NAMALWA (cell line): ENCODE measurements at places on chromosomes 6 and 20.

GRCh38 chr20:53321596-53321995, 272.0 kb downstream of the ZNF217 start:
- DNase-seq = no peak

DNA sequence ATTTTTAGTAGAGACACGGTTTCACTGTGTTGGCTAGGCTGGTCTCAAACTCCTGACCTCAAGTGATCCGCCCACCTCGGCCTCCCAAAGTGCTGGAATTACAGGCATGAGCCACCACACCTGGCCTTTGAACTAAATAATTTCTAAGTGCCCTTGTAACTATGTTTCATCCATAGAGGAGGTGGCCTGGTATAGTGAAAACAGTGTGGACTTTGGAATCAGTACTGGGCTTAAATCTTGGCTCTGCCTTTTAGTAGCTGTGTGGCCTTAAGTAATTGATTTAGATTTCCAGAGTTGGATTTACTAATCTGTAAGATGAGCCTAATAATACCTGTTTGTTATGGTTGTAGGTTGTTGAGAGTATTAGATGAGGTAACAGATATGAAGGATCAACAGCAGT, 14.2 kb upstream of the TGM3 start:
- DNase-seq = no peak

DNA sequence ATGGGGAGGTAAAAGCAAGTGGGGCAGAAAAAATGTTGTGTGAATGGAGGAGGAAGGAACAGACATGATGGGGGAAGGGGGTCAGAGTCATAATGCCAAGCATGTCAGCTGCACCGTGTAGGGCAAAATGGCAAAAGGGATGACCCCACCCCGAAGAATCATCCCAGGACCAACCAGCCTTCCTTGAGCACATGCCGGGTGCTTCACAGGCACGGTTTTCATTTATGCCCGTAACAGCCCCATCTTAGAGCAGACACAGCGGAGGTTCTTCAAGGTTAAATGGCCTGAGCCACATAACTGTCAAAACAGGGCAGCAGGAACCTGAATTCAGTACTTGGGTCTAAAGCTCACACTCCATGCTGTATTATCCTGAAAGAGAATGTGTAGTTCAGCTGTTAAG, 322.2 kb downstream of the ZFAND3 start:
- no peak for DNase-seq

- DNase-seq = no peak
These were observed 117.7 kb upstream of the GJE1 start for GRCh38 chr6:142015011-142015410.

DNA sequence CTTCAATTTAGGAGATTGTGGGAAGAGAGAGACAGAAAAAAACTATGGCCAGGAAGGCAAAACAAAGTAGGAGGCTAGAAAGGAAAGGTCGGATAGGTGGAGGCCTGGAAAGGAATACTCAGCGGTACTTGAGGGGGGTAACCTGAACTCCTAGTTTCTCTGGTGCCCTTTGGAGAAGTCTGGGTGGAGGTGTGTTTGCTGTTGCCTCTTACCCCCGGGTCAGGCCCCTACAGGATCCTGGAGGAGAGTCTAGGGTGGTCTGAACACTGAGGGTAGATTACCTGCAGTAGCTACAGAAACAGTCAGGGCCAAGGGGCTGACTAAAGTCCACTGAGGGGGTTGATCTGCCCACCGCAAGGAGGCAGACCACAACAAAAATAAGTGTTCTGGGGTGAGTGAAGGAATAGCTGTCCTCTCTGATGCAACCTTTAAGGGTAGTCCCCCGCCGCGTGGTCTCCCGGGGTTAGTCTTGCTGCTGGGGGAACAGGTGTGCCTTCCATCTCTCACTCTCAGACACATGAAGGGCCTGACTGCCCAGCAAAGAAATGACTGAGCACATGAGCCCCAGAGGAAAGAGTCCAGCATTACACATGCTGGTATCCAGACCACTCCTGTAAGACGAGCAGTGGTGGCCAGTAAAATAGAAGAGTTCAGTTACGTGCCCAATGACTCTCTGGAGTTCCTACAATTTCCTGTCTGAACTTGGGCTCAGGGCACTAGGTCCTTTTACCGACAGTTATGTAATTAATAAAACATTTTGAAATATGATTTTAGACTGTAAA, 59.5 kb downstream of the MTHFD1L start:
- no peak for DNase-seq

- DNase-seq = no peak
These were observed 17.5 kb upstream of the RIN2 start for GRCh38 chr20:19740512-19740911.

DNA sequence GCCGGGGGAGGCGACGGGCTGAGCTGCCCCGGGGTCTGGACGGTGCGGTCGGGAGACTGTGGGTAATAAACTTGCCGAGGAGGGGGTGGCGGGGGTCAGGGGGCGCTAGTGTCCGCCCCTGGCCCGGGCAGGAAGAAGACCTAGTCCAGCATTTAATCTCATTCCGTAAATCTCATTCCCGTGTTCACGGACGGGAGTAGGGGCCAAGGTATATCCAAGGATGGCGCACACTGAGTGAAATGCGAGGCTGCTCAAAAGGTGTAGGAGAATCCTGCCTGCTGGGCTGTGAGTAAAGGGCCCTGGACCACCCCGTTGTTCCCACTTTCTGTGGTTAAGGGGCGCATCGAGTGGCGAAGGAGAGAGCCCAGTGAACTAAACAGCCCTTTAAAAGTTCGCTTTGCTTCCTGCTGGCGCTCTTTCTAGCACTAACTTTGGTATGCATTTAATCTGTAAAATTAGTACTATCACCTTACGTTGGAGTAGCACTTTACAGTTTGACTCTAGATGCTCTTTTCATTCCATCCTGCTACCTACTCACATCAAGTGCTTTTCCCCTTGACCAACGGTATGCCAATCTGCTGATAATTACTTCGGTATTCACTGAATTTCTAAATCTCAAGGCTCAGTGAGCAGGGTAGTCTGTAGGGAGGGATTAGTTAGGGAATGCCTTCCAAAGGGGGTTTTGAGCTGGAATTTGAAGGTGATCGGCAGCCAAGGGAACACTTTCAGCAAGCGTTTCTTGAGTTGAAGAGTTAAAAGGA, 730 bp downstream of the PARD6B start:
- DNase-seq = peak; percentile 45

- no peak for DNase-seq
These were observed 211.6 kb upstream of the THEMIS start for GRCh38 chr6:128112494-128112893.

DNA sequence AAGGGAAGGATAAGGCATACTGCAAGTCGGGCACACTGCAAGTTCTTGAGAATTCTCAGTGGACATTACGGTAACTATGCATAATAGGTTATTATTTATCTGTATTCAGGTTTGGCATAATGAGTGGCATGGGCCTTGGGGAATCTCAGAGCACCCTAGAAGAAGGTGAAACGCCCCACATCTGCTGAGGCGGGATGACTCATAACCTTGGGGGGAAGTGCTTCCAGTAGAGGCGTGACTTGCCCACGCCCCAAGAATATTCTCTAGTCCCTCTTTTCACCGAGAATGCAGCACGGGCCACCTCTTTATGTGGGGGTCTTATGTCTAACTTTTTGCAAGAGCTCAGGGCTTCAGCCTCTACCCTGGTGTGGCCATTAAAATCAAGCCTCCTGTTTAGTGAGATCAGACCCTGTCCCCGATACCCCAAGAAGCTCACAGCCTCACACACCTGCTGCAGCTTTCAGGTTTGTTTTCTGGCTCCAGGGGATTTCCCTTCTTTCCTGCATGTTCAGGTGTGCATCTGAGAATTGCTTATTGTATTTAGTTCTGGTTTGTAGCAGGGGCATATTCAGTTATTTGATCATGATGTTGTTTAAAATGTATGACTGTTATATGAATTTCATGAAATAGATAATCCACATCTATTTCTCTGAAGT, 19.1 kb downstream of the ZFP64 start:
- no peak for DNase-seq

- no peak for DNase-seq
These were observed 59.0 kb upstream of the EEF1A1 start for GRCh38 chr6:73579851-73580246.

GRCh38 chr6:53424300-53424699, 75.5 kb upstream of the ELOVL5 start:
- no peak for DNase-seq

- DNase-seq = no peak
These were observed 3.1 kb upstream of the POU3F2 start for GRCh38 chr6:98831057-98831958.

DNA sequence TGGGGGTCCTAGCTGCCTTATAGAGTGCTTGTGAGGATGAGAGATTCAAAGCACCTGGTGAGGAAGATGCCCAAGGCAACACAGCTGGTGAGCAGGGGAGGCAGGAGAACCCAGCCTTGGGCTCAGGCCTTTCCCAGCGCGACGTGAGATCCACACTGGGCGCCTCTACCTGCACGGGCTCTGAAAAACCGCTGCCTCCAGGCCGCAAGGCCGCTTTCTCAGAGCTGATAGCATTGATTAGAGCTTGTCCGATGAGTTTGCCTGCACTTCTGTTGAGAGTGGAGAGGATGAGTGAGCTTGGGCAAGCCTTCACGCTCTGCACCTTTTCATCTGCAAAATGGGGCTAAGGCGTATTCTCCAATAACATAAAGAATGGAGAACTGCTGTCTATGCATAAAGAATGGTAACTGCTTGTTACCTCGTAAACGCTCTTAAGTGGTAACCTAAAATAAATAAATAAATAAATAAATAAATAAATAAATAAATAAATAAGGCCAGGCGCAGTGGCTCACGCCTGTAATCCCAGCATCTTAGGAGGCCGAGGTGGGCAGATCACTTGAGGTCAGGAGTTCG, 916 bp downstream of the PABPC1L start:
- peak; percentile 26 for DNase-seq

DNA sequence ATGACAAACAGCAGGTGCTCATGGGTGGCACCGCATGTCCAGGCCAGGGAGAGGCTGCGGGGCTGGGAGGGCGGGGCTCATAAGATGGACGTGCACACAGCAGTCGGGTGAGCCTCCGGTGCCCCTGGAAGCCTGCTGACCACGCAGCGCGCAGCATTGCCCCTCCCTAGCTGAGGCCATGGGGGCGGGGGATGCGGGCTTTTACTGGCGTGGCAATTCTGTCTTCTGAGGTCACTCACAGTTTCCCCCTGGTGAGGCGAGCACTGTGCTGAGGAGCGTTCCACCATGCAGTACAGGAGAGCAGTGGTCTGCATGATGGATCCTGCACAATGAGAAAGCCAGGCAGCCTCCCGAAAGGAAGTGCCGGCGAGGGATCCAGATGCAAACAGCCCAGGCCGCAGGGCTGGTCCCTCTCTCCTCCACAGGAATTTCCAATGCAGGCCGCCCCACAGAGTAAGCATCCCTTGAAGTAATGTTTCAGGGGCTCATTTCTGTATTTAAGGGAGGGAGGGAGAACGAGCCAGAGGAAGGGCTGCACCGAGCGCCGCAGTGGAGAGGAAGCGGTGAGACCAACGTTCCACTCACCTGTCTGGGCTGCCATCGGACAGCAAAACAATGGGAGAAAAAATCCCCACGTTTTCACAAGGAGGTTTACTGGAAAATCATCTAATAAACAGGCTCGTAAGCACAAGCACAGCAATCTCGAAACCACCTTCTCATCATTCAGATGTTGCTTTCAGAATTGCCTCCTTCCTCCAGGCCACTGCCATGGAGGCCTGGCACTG, 56.0 kb downstream of the IRF4 start:
- no peak for DNase-seq

DNA sequence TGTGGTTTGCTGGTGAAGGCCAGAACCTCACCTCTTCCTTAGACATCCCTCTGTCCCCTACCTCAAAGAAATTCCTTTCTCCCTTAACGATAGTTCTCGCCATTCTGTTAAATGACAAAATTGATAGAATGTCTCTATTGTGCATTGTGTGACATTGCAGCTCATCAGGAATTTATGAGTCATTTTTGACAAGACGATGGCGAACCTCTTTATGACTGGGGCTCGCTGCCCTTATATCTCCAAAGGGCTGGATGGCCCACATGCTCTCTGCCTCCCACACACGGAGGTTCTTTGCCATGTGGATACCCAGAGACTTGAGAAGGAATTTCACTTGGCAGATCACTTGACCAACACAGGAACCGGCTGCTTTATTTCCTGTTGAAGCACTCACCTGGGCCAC, 66.8 kb upstream of the RPS6KA2 start:
- DNase-seq = no peak

DNA sequence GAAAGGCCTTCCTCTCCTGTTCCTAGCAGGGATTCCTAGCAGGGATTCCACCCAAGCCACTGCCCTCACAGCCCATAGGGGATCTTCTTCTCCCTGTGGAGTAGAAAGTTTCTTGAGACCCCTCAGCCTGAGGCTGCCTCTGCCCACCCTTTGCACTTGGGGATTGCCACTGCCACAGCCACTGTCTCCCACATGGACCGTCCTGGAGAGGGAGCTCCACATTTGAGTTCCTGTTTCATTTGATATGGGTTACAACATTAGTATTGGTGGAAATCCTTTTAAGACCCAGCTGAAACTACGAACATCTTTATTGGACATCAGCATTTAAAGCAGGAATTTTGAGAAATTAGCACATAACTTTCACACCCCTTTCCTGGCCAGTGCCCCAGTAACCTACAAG, 25.6 kb downstream of the HLA-G start:
- DNase-seq = no peak

GRCh38 chr6:156689656-156690055, 87.5 kb upstream of the ARID1B start:
- no peak for DNase-seq

GRCh38 chr6:30615958-30616810, 859 bp downstream of the PPP1R10 start:
- DNase-seq = peak; percentile 84

DNA sequence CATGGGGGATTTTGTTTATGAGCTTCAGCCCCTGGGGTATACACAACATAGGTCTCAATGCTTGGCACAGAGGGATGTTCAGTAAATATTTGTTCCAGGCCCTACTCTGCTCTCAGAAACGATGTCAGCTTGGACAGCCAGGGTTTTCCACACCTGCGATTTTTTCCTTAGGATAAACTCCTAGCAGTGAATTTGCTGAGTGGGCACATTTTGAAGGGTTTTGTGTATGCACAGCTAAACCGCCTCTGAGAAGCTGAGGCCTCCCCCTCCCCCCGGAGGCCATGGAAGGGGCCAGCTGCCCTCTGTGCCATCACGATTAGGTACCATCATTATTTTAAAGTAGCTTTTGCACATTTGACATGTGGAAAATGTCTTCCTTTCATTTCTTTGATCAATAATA, 199.5 kb downstream of the TAF4 start:
- DNase-seq = no peak

DNA sequence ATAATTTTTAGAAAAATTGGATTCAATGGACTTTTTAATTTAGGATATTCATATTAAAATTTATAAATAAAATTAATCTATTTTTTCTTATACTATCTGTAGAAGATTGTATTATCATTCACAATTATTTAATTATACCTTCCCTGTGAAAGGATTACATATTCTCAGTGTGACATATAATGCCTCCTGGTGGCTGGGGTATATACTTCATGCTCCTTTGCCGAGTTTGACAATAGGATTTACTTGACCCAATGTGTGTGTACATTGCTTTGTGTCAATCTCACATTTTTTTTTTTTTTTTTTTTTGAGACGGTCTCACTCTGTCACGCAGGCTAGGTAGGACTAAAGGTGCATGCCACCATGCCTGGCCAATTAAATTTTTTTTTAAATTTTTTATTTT, 230.0 kb upstream of the CHD6 start:
- peak; percentile 23 for DNase-seq

- DNase-seq = peak; percentile 59
These were observed 5.3 kb upstream of the TCP11 start for GRCh38 chr6:35146453-35146852.

GRCh38 chr6:90401933-90402830, 105.5 kb upstream of the BACH2 start:
- DNase-seq = peak; percentile 68
